ENCODE measurements at places on chromosomes 11 and 22.

DNA sequence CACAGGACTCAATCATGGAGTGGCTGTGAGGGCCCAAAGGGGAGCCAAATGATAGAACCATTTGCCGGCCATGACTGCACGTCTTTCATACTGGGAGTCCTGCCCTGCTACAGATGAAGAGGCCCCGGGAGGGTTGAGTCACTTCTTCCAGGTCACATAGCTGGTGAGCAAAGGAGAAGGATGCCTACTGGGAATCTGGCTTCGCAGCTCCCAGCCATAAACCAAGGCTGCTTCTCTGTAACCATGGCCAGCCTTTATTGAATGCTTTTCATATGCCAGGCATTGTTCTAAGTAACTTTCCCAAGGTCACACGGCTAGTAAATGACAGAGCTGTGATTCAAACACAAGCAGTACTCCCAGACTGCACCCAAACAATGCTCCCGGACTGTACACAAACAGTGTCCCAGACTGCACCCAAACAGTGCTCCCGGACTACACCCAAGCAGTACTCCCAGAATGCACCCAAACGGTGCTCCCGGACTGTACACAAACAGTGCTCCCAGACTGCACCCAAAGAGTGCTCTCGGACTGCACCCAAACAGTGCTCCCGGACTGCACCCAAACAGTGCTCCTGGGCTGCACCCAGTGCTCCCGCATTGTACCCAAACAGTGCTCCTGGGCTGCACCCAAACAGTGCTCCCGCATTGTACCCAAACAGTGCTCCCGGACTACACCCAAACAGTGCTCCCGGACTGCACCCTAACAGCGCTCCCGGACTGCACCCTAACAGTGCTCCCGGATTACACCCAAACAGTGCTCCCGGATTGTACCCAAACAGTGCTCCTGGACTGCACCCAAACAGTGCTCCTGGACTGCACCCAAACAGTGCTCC lies 89.8 kb downstream of the FBXO7 start:
- DNase-seq, result no peak

- no peak for DNase-seq
Observed at GRCh38 chr11:62539238-62539925, 7.2 kb downstream of the AHNAK start.

DNA sequence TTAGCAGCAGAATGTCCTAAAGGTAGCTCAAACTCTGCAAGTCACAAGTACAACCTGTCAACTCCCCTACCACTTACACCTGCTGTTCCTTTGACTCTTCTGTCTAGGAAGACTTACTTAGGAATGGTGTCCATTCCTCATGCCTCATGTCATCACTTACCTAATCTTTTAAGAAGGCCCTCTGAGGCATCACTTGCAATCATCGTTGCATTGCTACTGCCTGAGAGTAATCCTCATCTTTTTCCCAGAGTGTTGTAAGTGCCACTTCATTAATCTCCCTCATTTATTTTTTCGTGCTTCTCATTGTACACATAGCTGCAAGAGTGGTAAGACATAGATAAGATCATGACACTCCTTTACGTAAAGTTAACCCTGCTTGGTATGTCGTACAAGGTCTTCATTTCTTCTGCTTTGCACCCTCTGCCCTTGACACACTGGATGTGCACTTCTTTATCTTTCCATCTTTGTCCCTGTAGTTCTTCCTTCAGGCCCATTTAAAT lies 54.6 kb downstream of the SFI1 start:
- DNase-seq, result no peak

DNA sequence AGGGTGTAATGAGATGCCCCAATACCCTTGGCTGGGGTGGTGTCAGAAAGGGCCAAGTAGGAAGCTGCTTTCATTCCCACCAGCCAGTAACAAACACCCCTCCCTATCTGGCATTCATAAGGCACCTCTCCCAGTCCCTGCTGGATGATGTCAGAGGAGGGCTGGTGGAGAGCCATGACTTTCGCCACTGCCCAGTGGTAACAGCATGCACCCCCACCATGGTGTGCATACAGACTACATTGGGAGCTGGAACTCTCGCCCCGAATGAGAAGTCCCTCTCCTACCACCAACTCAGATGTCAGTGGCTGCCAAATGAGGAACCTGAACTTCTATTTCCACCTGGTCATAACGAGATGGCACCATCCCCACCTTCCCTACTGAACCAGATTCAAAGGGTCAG lies 73.3 kb downstream of the SGSM3 start:
- DNase-seq, result no peak

DNA sequence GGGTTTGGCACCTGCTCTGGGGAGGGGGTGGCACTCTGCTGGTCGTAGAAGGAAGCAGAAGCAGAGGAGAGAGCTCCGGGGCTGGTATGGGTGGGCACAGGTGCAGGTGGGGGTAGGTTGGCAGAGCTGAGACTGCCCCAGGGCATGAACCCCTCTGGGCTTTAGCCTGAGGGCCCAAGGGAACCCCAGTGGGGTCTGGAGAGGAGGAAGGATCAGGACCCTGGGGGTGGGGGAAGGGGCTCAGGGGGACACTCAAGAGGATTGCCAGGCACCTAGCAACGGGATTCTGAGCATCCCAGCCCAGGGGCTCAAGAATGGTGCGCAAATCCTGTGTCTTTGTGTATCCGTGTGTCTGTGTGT lies 6.3 kb downstream of the ALDH3B2 start:
- DNase-seq, result no peak

DNA sequence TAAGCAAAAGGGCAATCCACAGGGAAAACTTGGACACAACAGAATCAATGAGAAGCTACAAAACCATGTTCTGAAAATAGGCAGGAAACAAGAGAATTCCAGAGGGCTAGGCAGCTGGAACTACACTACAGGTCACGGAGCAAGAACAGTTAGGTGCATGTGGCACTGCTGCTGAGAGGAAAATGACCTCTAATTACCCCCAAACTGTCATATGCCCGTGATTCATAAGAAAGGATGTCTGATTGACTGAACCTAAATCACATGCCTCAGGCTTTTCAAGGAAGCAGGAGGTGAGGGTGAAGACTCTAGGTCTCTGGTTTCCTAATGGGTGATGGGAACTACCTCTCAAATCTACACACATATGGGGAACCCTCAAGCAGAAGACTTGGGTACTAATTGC lies 17.9 kb upstream of the RRAS2 start:
- DNase-seq, result no peak

GRCh38 chr11:112769170-112769569 lies 192.1 kb upstream of the NCAM1 start:
- DNase-seq, result no peak

DNA sequence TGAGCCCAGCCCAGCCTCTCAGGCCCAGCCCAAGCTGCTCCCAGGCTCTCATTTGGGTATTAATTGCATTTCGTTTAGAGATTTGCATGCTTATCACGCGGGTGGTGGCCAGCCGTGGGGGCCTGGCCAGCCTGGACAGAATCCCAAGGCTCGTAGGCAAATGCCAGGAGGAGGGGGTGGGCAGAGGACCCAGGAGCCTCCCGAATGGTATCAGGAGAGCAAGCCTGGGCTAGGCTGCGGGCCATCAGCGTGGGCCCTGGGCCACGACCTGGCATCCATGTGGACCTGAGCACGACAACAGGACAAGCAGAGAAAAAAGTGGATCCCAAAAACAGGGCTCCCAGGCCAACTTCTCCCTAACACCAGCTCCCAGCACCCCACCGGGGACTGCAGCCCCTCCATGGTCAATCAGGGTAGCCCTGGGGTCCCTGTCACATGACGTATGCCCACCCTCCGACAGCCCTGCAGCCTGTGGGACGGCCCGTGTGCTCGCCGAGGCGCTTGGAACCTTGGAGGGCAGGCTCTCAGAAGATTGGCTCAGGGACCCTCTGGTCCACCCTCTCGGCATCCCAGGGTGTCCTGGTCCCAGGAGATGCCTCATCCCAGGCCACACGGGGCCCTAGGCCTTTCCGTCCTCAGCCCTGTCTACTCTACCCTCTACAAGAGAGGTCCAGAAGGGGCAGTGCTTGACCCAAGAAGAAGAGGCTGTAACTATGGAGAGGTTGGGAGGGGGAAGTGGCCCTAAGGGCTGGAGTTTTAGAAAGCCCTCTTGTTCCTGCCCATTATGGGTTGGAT lies 8.8 kb downstream of the ASCL2 start:
- no peak for DNase-seq

- no peak for DNase-seq
Observed at GRCh38 chr11:46918083-46918787, at the start of gene LRP4. Gene LRP4 (minus strand): TSS chr11:46918550. CDS start chr11:46918379, 171 bp downstream.

- DNase-seq, result no peak
Observed at GRCh38 chr11:104161751-104162450, 2.0 kb downstream of the PDGFD start.

DNA sequence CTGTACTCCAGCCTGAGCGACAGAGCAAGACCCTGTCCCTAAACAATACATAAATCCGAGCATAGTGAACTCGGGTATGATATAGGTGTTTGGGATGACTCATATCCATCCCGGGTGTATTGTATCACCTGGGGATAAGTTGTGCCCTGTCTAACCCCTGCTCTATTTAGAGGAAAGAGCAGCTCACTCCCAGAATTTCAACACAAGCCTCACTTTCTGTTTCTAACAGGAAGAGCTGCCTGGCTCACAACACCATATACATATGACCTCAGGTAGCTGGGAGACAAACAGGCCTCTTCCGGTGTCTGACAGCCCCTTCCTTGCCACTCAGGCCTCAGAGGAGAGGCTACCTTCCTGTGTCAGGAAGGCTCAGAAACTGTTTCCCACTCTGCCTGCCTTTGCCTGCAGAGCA lies 9.9 kb upstream of the MICALL1 start:
- peak; percentile 16 for DNase-seq

DNA sequence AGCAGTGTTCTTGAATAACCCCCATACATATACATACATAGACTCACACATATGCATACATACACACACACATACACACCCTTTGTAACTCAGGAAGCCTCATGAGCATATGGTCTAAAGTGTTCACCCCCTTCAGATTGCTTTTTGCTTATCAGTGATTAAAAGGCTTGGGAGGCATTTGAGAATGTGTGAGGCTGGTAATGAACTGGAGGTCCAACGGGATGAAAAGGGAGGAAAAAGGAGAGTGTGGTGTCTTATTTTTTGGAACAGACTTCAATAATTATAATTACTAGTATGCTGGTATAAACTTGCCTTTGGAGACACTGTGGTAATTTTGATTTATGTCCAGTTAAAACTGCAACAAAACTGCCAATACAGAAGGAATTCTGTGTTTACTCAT lies 124.5 kb downstream of the UVRAG start:
- DNase-seq, result no peak

GRCh38 chr11:126129727-126130671 lies 67.3 kb upstream of the CDON start:
- no peak for DNase-seq

- no peak for DNase-seq
Observed at GRCh38 chr22:32776397-32776796, 25.1 kb upstream of the TIMP3 start.

DNA sequence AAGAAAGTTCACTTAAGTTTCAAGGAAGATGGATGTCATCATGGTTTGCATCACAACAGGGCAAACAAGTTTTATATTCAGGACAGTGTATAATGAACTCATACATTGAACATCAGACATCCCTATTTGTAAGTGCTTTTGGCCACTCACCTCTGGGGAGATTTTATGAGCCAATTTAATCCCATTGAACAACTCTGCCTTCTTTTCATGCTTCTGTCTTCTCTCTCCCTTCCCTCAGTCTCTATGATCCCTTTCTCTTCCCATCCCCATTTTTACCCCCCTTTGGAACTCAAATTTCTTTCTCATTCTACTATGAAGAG lies 234.3 kb upstream of the POU2AF2 start:
- DNase-seq, result no peak

- no peak for DNase-seq
Observed at GRCh38 chr22:46540874-46541273, 3.5 kb upstream of the CELSR1 start.

DNA sequence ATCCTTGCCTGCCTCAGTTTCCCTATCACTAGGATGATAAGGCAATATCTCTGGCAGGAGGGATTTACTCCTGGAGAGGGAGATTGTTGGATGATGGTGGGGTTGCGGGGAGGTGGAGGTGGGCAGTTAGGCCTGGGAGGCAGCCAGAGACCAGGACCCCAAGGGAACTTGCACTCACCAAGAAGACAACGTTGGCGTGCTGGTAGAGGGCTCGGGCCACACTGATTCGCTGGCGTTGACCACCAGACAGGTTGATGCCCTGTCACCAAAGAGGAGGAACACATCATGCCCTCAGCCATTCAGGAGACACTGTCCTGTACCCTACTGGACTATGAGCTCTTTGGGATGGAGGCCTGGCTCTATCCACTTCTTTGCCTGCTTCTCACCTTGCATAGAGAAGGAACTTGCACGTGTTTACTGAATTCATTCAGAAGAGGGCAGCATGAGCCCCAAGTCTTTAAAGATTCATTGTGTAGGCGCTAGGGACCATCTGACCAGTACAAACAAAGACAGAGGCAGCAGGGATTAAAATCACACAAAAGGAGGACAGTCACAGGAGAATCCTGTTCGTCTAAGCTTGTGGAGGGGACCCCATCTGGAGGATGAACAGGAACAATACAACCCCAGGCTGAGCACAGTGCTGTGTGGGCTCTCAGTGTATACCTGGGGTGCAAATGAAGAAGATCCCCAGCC lies 24.2 kb upstream of the KCNJ11 start:
- no peak for DNase-seq

DNA sequence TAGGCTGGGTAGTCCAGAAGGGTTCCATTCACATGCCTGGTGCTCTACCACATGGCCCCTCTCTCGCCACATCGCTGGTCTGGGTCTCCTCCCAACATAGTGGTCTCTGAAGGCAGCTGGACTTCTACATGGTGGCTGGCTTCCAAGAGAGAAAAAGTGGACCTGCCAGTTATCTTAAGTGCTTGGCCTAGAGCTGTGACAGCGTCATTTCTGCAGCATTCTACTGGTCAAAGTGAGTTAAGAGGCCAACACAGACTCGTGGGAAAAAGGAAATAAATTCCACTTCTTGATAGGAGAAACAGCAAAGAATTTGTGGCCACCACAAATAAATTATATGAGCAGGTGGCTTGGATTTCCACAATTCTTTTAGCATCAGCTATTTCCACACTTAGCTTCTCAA lies 21.0 kb upstream of the BARX2 start:
- DNase-seq, result no peak

GRCh38 chr11:133506023-133506422 lies 26.3 kb downstream of the OPCML start:
- DNase-seq, result no peak

DNA sequence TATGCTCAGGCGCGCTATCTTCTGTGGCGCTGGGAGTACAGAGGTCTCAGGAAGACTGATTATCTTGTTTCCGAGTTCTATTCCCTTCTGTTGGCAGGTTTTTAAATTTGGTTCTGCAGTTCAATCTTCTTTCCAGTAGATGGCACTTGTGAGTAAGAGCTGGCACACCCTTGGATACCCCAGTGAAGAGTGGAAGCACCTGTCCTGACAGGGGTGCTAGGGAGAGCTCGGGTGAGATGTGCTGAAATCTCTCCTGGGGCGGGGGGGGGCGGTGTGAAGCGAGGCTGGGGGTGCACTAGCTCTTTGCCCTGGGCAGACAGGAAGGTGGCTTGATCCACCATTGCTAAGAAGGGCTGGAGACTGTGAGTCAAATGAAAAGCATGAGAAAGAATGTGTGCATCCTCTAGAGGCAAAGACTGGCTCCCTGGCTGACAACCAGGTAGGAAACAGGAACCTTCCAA lies 679.9 kb upstream of the CCDC179 start:
- DNase-seq, result peak; percentile 25

Measured in Jurkat, Clone E6-1 (cell line).